ENCODE measurements at places on chromosomes 13 and 19.

- peak; percentile 45 for DNase-seq
Measured at GRCh38 chr19:43820098-43820883, 6.8 kb upstream of the ZNF283 start.

DNA sequence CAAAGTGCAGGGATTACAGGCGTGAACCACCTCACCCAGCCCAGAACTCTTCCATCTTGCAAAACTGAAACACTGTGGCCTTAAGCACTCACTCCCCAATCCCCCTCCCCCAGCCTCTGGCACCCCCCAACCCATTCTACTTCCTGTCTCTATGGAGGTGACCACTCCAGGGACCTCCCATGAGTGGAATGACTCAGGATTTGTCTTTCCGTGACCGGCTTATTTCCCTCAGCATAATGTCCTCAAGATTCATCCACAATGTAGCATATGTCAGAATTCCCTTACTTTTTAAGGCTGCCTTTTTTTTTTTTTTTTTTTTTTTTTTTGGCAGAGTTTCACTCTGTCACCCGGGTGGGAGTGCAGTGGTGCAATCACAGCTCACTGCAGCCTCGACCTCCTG lies 3.6 kb upstream of the F2RL3 start:
- no peak for DNase-seq

DNA sequence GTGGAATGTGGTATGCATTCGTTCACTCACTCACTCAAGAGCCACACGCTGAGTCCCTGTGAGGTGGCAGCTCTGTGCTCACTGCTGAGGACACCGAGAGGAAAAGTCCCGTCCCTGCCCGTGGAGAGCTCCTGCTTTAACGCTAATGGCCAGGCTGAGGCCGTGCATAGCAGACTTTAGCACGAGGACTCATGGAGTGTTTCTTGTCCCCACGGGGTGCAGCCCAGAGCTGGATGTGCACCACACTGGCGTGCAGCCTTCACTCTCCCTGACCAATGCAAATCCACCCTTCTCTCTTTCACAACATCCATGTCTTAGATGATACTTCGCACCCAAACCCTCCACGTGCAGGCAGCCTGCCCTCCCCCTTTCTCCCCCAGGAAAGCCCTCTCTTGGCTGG lies 159.6 kb upstream of the ZNF536 start:
- DNase-seq = no peak

GRCh38 chr19:4922530-4923275 lies 13.4 kb downstream of the UHRF1 start:
- no peak for DNase-seq

GRCh38 chr13:72386138-72386684 lies 341.2 kb downstream of the MZT1 start:
- no peak for DNase-seq

- DNase-seq = no peak
Measured at GRCh38 chr13:86986448-86986847, 684.7 kb upstream of the SLITRK5 start.

GRCh38 chr13:84923831-84924230 lies 875.4 kb downstream of the SLITRK6 start:
- DNase-seq = no peak

GRCh38 chr19:14408491-14409145 lies 10.5 kb downstream of the DDX39A start:
- no peak for DNase-seq

- DNase-seq = no peak
Measured at GRCh38 chr19:9622531-9622930, 1.5 kb upstream of the ZNF561 start.

- DNase-seq = no peak
Measured at GRCh38 chr13:29907670-29908069, 57.3 kb upstream of the UBL3 start.

GRCh38 chr13:100378533-100378932 lies 210.1 kb downstream of the GGACT start:
- DNase-seq = no peak

DNA sequence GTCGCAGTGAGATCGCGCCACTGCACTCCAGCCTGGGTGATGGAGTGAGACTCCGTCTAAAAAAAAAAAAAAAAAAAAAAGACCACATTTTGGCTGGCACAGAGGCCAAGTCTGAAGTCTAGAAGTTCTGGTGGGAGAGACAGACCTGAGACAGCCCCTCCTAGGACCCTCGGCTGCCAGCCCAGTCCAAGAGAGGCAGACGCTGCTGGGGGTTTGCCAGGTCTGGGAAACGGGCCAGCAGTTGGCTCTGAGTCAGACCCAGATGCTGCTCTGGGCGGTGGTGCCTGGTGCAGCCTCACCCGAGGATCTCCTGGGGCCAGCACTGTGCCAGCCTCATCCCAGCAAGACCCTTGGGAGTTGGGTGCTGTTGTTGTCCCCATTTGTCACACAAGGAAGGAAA lies 5.8 kb downstream of the FCHO1 start:
- peak; percentile 86 for DNase-seq

DNA sequence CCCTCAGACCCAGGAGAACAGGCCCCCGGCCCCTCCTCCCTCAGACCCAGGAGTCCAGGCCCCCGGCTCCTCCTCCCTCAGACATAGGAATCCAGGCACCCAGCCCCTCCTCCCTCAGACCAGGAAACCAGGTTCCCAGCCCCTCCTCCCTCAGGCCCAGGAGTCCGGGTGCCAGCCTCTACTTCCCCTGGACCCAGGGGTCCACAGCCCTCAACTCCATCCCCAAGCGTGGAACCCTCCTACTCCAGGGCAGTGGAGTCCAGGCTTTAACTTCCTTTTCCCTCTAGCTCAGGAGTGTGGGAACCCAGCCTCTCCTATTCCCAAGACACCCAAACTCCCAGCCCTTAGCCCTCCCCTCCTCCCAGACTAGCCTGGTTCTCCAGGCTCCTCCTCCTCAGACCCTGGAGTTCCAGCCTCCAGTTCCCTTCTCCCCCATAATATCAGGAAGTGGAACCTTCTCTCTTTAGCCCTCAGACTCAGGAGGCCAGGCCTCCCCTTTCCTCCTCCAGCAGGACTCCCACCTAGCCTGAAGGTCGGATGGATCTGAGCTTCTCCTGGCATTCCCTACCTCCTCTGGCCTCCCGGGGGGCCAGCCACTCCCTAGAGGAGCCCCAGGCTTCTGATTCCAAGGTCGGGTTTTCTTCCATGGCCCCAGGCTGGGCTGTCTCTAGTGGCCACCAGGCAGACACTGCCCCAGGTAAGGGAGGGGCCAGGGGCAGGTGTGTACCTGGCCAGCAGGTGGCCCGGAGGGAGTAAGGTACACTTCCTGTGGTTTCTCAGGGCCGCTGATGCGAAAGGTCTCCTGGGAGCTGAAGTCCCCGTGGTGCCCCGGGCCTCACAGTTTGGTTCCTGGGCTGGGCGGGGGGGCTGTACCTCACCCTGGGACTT lies at the start of gene TMC4:
Gene TMC4, minus strand, starts transcription at position 690 of the 888 bp plus-strand sequence. Its CDS starts 43 bp downstream, at position 647.
- no peak for DNase-seq

DNA sequence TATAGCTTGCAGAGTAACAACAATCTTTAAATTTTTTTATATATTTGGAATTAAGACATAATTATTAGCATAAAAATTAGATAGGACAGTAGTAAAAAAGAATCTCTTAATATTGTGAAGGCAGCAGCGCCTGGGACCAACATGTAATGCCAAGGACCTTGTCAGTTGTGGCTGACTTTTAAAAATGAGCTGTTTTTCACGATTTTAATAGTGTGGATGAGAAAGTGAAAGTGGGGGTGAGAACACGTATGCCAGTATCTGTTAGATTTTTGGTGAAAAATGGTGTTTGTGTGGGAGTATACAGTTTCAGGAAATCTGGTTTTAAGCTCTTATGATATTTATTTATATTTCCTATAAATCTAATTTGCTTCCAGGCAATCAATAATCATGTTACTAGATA lies 125.2 kb downstream of the LMO7 start:
- DNase-seq = no peak

DNA sequence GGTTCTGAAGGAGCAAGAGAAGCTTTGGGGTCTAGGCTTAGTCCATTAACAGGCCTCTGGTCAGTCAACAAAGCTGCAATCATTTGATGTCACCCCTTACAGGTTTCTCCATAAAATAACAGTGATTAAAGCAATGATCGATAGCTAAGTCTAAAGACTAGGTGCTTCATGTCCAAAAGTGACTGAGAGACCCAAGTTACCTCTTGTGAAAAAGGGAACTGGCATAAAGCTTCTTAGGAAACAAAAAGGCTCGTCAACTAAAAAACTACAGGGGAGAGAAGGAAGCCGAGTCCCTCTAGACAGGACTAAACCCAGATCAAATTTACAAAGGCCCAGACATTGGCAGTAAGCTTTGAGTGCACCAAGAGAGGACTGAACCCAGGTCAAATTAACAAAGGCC lies 2.2 kb downstream of the DCUN1D2 start:
- no peak for DNase-seq

DNA sequence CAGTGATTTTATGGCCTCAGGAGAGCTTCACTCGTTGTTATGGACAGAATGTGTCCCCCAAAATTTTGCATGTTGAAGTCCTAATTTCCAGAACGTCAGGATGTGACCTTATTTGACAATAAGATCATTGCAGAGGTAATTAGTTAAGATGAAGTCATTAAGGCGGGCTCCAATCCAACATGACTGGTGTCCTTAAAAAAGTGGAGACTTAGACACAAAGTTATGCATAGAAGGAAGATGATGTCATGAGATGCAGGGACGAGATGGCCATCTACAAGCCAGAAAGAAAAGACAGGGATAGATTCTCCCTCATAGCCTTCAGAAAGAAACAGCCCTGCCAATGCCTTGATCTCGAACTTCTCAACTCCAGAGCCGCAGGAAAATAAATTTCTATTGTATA lies 25.8 kb upstream of the SPATA13 start:
- DNase-seq = no peak

DNA sequence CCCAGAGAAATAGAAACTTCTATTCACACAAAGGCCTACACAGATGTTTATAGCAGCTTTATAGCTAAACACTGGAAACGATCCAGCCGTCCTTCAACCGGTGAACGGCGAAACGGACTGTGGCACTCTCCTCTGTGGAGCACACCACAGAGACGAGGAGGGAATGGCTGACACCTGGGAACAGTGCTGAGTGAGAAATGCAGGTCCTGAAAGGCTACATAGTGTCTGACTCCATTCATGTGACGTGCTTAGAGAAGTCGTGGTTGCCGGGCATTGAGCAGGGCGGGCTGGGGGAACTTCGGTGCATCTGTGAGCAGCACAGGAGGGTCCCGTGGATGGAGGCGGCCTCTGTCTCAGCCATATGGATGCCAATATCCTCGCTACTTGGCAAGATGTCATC lies 3.1 kb upstream of the GRK1 start:
- DNase-seq = no peak

DNA sequence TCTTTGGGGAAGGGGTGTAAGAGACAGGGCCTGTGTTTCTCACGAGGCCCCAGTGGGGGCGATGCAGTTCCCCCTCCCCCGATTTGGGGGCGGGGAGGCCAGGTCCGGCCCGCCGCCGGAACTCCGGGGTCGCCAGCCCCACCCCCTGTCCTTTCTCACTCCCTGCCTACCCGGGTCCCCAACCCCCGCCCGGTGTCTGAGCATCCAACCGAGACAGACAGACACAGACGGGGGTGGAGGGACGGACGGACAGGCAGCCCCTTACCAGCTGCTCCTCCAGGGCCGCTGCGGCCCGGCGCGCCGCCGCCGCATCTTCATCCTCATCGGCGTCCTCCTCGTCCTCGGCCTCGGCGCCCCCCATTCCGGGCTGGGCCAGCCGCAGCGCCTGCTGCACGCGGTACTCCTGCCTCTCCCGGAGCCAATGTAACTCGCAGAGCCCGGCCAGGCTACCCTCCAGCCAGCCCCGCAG lies 397 bp downstream of the DACT3 start:
- DNase-seq = peak; percentile 42

DNA sequence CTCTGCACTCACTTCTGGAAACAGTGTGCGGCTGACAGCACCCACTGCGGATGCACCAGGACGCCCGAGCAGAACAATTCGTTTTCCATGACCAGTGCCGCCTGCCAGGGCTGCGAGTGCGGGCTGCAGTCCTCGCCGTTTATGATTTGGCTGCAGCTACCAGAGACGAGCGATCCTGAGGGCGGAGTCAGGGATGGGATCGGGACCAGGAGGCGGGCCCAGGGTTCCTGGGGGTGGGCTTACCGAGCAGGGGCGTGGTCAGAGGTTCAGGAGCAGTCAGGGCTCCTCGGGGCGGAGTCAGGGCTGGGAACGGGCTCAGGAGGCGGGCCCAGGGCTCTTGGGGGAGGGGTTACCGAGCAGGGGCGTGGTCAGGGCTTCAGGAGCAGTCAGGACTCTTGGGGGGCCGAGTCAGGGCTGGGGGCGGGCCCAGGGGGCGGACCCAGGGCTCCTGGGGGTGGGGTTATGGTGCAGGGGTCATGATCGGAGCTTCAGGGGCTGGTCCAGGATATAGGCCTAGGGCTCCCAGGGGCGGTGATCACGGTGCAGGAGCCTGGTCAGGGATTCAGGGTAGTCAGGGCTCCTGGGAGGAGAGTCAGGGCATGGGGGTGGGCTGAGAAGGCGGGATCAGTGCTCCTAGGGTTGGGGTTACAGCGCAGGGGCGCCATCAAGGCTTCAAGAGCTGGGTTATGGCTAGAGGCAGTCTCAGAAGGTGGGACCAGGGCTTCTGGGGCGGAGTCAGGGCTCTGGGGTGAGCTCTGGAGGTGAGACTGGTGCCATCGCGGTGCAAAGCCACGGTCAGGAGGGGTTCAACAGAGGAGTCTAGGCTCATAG lies 1.7 kb downstream of the KLK4 start:
- no peak for DNase-seq

- DNase-seq = no peak
Measured at GRCh38 chr19:33662391-33663092, 40.8 kb downstream of the CHST8 start.

- no peak for DNase-seq
Measured at GRCh38 chr13:81153478-81153877, 812.6 kb upstream of the SPRY2 start.

DNA sequence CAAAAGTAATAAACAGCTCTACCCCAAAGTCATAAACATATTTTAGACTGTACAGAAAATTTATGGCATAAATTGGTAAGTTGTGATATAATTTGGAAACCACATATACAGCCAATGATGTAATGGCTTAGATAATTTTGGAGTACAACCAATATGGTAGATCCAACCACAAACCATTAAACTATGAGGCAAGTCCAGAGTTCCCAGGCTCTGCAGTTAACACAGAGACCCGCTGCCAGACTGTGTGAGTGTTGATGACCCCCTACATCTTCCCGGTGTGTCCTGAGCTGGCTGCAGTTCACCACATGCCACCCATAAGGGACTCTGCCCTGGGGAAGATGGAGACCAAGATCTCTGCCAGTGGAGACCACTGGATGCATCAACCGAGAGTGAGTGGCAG lies 9.9 kb upstream of the SERPINE3 start:
- DNase-seq = no peak

GRCh38 chr13:100088273-100088643 lies 635 bp upstream of the PCCA start:
- no peak for DNase-seq

GRCh38 chr13:24307211-24308067 lies 1.9 kb upstream of the C1QTNF9 start:
- DNase-seq = no peak

GRCh38 chr13:113074876-113075275 lies 30.7 kb upstream of the F7 start:
- DNase-seq = no peak

GRCh38 chr13:95146486-95146885 lies 154.8 kb downstream of the ABCC4 start:
- no peak for DNase-seq
